ENCODE measurements at places on chromosomes 12 and 14. TPM values are rescaled to one million over a fixed set of nuclear protein-coding genes. Genes with fewer than 3 reads are reported as not detected.
A peak's percentile ranks its signal among the peaks of the same experiment; 100 is the strongest.

GPN3 gene
- 27.4 TPM for total RNA-seq

CD4 gene
- 38.1 TPM for total RNA-seq

KRT73 gene
- total RNA-seq = not detected

OTX2 gene
- not detected for total RNA-seq

JAG2 gene
- 26.1 TPM for total RNA-seq

GALNT8 gene
- 0.25 TPM for total RNA-seq

RNFT2 gene
- total RNA-seq = 6.8 TPM

TMEM229B gene
- total RNA-seq = 7.8 TPM

DNA sequence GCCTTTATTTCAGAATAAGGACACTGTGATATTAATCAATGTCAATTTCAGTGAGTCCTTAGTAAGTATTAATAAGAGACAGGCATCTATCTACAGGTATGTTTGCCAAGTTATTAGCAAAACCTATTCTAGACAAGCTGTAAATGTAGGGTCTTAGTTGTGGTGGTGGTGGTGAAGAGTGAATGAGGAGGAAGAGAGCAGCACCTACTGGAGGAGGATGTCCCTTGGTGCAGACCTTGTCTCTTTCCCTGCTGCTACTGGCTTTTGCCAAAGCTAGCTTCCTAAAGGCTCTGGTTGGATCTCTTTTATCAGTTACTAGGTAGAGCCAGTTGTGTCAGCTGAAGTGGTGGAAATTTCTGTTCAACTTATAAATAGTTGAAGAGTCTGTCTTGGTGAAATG is 304.8 kb upstream of the ATP2B1 start:
- no peaks in the 10 kb centered on the region for H3K27me3 ChIP-seq
- H3K4me1 ChIP-seq = no peaks in the 10 kb centered on the region
- no peak overlapping the region for H3K4me3 ChIP-seq
- no peak for DNase-seq

DNA sequence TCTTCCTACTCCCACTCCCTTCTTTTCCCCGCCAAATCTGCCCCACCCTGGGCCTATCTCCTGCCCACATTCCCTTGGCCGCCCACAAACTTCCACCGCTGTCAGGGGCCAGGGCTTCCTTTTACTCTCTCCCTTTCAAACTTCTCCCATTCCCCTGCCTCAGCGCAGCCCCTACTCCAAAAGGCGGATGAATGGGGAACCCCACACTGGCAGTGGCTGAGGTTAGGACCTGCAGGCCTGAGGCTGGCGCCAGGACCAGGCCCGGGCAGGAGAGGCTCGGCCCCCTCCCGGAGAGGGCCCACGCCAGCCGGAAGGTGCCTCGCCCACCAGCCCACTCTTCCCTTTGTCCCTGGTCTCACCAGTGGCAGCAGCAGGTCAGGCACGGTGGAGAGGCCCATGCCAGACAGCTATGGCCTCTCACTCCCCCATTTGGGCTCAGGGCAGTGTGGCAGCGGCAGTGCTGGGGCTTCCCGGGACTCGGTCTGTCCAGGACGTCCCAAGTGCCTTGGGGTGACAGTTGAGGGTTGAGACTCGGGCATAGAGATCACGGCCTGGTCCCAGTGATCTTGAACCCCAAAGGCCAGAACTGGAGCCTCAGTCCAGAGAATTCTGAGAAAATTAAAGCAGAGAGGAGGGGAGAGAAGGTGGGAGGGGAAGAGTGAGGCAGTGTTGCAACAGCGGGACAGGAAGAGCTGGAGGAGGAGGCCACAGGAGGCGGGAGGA is at the start of gene TNFRSF1A:
TNFRSF1A (minus strand) TSS at position 660 of the 723 bp plus-strand sequence; CDS start at position 398, 262 bp downstream.
- DNase-seq = peak; percentile 92
- peak within 1 kb of the TSS; percentile 85 for H3K4me3 ChIP-seq
- H3K36me3 ChIP-seq = peaks cover 3% of the 10 kb centered on the region
- no peaks in the 10 kb centered on the region for H3K27me3 ChIP-seq

GRCh38 chr14:41051801-41052200 is 554.9 kb upstream of the LRFN5 start:
- DNase-seq = no peak
- no peak overlapping the region for H3K27ac ChIP-seq
- no peaks in the 10 kb centered on the region for H3K27me3 ChIP-seq

GRCh38 chr12:50102131-50102531 is 1.7 kb upstream of the GPD1 start:
- peaks cover 16% of the 10 kb centered on the region for H3K4me1 ChIP-seq
- H3K27me3 ChIP-seq = no peaks in the 10 kb centered on the region
- no peak for DNase-seq
- H3K4me3 ChIP-seq = no peak overlapping the region
- peak overlapping the region; percentile 81 for H3K27ac ChIP-seq
- H3K36me3 ChIP-seq = peaks cover 16% of the 10 kb centered on the region

DNA sequence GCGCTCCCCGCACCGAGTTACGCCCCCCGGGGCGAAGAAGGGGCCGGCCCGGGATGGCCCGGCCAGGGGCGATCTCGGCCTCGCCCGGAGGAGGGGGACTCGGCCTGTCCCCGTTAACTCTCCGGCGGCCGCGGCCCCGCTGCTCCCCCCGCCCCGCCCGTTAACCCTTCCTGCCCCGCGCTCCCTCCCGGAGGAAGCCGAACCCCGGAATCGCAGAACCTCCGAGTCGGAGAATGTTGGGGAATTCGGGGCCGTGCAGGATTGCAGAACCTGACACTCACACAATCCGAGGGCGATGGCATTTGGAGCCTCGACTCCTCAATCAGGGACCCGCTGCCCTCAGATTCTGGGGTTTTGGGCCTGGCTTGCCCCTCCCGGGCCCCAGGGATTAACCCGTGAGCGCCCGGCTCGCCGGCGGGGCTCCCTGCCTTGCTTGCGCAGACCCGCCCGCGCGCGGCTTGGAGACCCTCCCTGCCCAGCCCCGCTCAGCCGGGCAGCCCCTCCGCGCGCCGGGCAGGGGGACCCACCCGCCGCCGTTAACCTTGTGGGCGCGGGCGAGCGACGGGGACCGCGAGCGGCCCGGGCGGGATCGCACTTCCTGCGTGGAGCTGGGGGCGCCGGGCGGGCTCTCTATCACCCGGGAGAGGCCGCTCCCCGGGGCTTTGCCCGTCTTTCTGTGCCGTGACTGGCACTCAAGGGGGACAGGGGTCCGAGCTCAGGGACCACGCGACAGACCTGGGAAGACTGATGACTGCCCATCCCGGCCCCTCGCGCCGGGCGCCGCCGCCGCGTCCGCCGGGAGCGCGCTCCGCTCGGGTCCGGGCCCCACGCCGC is 18.8 kb downstream of the BEGAIN start:
- no peak overlapping the region for H3K27ac ChIP-seq
- peaks cover 5% of the 10 kb centered on the region for H3K27me3 ChIP-seq
- H3K36me3 ChIP-seq = no peaks in the 10 kb centered on the region
- peaks cover 4% of the 10 kb centered on the region for H3K4me1 ChIP-seq
- DNase-seq = no peak

DNA sequence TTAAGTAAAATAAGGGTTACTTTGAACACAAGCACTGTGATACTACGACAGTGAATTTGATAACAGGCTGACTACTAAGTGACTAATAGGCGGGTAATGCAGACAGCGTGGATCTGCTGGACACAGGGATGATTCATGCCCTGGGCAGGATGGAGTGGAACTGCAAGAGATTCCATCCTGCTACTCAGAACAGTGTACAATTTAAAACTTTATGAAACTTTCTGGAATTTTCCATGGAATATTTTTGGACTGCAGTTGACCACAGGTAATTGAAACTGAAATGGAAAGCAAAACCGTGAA is 46.0 kb downstream of the YEATS4 start:
- no peak for DNase-seq
- no peaks in the 10 kb centered on the region for H3K4me1 ChIP-seq
- no peaks in the 10 kb centered on the region for H3K27me3 ChIP-seq
- H3K27ac ChIP-seq = no peak overlapping the region
- H3K36me3 ChIP-seq = no peaks in the 10 kb centered on the region

DNA sequence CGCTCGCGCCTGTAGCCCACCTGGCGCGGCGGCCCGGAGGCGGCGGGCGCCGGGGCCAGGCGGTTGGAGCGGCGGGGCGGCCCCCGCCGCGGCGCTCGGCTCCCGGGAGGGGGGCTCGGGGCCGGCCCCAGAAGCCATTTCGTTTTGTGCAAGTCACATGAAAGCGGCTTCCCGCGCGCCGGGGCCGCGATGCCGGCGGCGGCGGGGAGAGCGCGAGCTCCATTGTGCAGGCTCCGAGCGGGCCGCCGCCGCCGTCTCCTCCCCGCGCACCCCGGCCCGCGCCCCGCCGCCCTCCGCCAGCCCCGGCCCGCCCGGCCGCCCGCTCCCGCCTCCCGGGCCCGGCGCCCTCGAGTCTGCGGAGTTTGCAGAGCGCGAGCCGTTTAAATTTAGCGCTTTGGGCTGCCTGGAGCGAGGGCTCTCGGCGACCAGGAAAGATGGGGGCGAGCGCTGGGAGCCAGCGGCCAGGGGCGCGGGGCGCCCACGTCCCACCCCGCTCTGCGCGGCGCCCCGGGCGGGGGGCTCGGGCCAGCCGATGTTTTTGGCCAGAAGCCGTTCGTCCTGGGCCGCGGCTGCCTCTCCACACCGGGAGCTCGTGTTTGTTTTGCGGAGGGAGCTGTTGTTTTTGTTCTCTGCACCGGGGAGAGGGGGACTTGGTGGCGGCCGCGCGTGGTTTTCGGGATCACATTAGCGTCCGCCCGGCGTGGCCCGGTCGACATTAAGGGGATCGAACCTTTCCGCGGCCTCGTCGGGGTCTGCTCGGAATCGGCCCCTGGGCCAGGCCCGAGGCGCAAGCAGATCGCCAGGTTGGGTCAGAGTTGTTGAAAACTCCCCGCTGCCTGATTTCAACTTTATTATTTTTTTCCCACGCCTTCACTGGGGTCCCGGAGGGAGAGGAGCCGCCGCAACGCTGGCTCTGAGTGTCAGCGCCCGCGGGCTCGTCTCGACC is 982 bp downstream of the BCL7A start:
- H3K27ac ChIP-seq = peak overlapping the region; percentile 91
- peaks cover 10% of the 10 kb centered on the region for H3K4me1 ChIP-seq
- no peaks in the 10 kb centered on the region for H3K36me3 ChIP-seq
- H3K4me3 ChIP-seq = peak overlapping the region; percentile 45
- H3K27me3 ChIP-seq = no peaks in the 10 kb centered on the region

- H3K4me3 ChIP-seq = no peak overlapping the region
- no peak overlapping the region for H3K27ac ChIP-seq
- H3K36me3 ChIP-seq = no peaks in the 10 kb centered on the region
- no peaks in the 10 kb centered on the region for H3K4me1 ChIP-seq
These were observed 201.6 kb upstream of the TMEM260 start for GRCh38 chr14:56378046-56378445.

- DNase-seq = no peak
- H3K36me3 ChIP-seq = no peaks in the 10 kb centered on the region
- H3K4me1 ChIP-seq = no peaks in the 10 kb centered on the region
- H3K27me3 ChIP-seq = no peaks in the 10 kb centered on the region
- no peak overlapping the region for H3K4me3 ChIP-seq
- H3K27ac ChIP-seq = no peak overlapping the region
These were observed 13.0 kb upstream of the PSMD9 start for GRCh38 chr12:121875582-121875981.

DNA sequence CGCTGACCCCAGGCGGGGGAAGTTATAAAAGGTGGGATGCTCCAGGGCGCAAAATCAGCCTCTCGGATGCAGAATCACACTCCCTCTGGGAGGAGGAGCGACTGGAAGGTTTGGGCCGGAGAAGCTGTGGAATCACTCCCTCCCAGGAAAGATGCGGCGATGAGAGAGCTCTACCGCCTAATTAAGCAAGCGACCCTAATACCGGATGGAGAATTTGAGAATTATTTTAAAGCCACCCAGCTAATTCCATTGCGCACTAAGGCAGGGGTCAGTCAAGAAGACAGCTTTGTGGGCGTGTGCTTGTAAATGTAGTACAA is 1.9 kb downstream of the COL2A1 start:
- peaks cover 11% of the 10 kb centered on the region for H3K27me3 ChIP-seq
- no peak overlapping the region for H3K27ac ChIP-seq
- no peaks in the 10 kb centered on the region for H3K36me3 ChIP-seq
- peak overlapping the region; percentile 55 for H3K4me3 ChIP-seq
- H3K4me1 ChIP-seq = no peaks in the 10 kb centered on the region
- peak; percentile 53 for DNase-seq

DNA sequence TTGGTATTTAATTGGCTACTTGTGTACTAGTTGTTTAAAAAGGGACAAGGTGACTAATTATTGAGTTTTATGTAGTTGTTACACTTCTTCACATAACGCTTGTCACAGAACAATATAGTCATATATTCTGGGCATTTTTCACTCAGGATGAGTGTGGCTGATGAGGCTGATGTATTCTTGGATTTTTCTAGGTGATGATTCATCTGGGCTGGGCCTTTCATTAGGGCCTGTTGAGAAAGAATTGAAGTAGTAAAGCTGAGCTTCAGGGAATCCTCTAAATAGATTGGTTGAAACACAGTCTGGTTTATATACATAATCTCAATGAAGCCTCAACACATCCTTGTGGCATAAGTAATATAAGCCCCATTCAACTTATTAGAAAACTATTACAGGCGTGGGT is 445.7 kb downstream of the DAD1 start:
- DNase-seq = no peak
- no peak overlapping the region for H3K27ac ChIP-seq
- no peaks in the 10 kb centered on the region for H3K36me3 ChIP-seq
- H3K27me3 ChIP-seq = no peaks in the 10 kb centered on the region

DNA sequence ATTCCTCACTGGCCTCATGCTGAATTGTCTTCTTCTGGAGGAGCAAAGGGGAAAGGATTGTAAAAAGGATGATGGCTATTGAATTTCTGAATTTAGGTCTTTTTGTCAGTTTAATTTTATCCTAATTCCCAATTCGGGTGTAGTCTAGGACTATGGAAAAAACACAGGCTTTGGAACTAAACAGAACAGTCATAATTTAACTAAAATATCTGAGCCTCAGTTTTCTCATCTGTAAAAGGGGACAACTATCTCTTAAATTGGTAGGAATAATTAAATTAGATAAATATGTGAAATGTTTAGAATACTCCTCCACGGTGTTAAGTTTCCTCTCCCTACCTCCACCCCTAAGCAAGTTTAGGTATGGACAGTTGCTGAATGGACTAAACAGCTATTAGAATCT is 3.2 kb upstream of the SP1 start:
- H3K4me3 ChIP-seq = no peak overlapping the region
- H3K4me1 ChIP-seq = peaks cover 19% of the 10 kb centered on the region
- H3K27ac ChIP-seq = no peak overlapping the region
- no peak for DNase-seq

GRCh38 chr14:54784657-54785056 is 118.0 kb downstream of the GCH1 start:
- no peaks in the 10 kb centered on the region for H3K27me3 ChIP-seq
- no peak overlapping the region for H3K27ac ChIP-seq
- H3K4me3 ChIP-seq = no peak overlapping the region
- no peaks in the 10 kb centered on the region for H3K36me3 ChIP-seq

DNA sequence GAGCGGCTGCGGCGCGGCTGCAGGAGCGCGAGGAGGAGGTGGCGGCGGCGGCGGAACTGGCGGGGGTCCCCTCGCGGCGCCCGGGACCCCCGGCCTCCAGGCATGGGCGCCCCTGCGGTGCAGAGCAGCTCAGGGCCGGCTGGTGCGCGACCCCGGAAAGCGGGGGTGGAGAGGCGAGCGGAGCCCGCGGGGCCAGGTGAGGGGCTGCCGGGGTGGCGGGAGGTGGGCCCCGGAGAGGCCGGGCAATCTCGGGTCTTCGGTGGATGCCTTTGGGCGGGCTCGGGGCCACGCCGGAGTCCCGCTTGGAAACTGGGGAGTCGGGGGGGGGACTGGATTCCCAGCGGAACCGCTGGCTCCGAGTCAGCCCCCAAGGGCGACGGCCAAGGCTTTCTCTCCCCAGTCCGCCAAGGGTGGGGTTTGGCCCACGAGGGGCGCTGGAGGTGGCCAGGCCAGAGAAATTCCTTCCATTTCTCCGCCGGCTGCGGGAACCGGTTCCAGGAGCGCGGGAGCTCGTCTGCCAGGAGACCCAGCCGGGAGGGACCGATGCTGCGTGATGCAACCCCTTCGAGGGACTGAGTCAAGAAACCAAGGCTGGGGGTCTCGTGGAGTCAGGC is 13.9 kb upstream of the NR4A1 start:
- H3K36me3 ChIP-seq = no peaks in the 10 kb centered on the region
- peak overlapping the region; percentile 37 for H3K4me3 ChIP-seq
- peak; percentile 71 for DNase-seq
- H3K4me1 ChIP-seq = peaks cover 20% of the 10 kb centered on the region
- H3K27ac ChIP-seq = peak overlapping the region; percentile 59
